Activated CD4-positive, alpha-beta T cell treated with anti-CD3 and anti-CD28 coated beads, Interleukin-2, Interleukin-4, amounts not matched to agents 100 ng/mL and 50 ng/mL, durations not matched to agents 16 hours and 8 hours (primary cell): ENCODE measurements at places on chromosomes 12 and 14.

DNA sequence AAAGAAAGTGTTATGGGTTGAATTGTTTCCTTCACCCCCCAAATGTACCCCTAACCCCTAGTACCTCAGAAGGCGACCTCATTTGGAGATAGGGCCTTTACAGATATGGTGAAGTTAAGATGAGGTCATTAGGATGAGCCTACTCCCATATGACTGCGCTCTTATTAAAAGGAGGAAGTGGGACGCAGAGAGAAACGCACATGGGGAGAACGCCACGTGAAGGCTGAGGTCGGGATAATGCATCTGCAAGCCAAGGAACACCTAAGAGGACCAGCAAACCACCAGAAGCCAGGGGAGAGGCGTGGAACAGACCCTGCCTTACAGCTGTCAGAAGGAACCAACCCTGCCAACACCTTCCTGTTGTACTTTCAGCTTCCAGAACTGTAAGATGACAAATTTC, 1.7 kb upstream of the NRIP2 start:
- DNase-seq = no peak

- no peak for DNase-seq
These were observed 3.6 kb downstream of the SLC48A1 start for GRCh38 chr12:47776471-47777143.

- DNase-seq = no peak
These were observed 45.3 kb upstream of the STAC3 start for GRCh38 chr12:57296291-57296690.

DNA sequence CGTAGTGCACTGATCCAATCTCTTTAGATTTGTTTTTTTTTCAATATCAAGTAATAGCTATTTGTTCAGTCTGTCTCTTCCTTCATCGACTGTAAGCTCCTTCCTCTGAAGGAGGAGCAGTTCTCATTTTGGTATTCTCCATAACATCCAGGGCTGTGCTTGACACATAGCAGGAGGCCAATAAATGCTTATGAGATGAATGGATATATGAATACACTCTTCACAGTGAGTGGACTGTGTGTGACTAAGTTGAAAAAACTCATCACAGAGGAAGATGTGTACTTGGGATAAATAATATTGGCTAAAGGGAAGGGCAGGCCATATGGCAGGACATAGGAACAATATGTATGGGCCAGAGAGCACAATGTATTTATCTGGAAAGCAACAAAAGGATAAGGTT, 205.3 kb upstream of the PRICKLE1 start:
- DNase-seq = no peak

- DNase-seq = peak; percentile 49
These were observed 20.5 kb upstream of the GUCY2C start for GRCh38 chr12:14716848-14717444.

DNA sequence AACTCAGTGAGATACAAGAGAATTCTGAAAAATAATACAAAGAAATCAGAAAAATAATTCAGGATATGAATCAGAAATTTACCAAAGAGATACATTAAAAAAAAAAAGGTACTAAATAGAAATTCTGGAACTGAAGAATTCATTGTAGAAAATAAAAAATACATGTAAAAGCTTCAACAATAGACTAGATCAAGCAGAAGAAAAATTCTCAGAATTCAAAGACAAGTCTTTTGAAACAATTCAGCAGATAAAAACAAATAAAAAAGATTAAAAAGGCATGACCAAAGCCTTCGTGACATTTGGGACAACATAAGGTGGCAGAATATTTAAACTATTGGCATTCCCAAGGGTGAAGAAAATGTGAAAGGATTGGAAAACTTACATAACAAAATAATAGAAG, 133.1 kb upstream of the CNOT2 start:
- no peak for DNase-seq

GRCh38 chr12:46473634-46474329, 101.2 kb upstream of the SLC38A2 start:
- DNase-seq = no peak

DNA sequence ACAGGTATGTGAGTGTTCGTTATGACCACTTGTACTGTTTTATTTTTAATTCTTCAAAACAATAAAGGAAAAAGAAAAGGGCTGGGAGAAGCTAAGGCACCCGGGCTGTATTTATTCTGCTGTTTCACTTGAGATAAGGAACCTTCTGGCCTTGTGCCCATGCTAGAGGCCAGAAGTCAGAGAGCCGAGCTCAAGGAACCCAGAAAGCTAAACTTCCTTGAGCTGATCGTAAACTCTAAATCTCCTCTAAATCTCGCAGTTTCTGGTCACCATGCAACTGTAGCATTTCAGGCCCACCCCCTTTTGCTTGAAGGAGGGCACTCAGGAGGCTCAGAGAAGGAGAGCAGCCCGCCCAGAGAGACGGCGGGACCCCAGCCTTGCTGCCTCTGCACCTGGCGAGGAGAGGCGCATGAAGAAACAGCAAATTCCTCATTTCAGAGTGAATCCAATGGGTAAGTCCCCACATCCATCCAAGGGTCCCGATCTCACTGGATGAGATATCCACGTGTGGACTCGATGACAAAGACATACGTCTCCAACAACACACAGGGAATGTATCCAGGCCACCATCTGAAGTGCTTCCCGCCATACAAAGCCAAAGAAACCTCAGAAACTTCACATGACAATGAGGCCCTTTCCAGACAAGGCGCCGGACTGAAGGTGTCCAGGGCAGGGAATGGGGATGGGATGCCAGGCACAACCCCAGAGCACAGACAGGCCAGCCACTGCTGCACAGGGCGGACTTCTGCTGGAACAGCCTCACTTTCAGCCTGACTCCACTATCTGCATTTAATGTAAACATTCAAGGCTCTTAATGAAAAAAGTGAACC, 14.6 kb downstream of the CCDC88C start:
- no peak for DNase-seq

- no peak for DNase-seq
These were observed 13.7 kb downstream of the HNRNPC start for GRCh38 chr14:21255385-21256101.

- no peak for DNase-seq
These were observed 170.2 kb upstream of the PRICKLE1 start for GRCh38 chr12:42759622-42760273.

DNA sequence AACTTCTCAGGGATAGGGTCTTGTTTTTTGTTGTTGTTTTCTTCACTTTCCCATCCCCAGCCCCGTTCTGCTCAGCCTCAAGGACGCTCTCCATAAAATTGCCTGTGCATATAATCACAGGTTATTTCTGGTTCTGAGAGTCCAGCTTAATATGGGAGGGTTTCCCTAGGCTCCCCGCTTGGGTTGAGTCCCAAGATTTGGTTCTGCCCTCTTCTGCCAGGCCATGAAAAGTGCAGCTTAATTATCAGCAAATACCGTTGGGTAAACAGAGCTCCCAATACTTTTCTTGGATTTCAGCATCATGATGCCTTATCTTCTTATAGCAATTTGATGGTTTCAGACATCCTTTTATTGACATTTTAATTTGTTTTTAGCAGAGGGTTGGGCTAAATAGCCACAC, 75.6 kb downstream of the GRIN2B start:
- no peak for DNase-seq

GRCh38 chr14:104352493-104353220, 214.3 kb downstream of the KIF26A start:
- no peak for DNase-seq

DNA sequence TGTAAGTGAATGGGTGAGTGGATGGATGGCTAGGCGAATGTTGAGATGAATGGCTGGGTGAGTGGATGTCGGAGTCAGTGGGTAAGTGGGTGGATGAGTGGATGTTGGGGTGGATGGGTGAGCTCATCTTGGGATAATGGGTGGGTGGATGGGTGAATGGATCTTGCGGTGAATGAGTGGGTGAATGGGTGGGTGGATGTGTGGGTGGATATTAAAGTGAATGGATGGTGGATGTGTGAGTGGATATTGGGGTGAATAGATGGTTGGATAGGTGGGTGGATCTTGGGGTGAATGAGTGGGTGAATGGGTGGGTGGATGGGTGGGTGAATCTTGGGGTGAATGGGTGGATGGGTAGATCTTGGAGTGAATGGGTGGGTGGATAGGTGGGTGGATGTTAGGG, 51.9 kb downstream of the CMKLR1 start:
- no peak for DNase-seq

GRCh38 chr14:61615743-61616523, 79.4 kb upstream of the HIF1A start:
- DNase-seq = no peak

GRCh38 chr14:74981462-74981782, 21.3 kb upstream of the EIF2B2 start:
- DNase-seq = no peak

DNA sequence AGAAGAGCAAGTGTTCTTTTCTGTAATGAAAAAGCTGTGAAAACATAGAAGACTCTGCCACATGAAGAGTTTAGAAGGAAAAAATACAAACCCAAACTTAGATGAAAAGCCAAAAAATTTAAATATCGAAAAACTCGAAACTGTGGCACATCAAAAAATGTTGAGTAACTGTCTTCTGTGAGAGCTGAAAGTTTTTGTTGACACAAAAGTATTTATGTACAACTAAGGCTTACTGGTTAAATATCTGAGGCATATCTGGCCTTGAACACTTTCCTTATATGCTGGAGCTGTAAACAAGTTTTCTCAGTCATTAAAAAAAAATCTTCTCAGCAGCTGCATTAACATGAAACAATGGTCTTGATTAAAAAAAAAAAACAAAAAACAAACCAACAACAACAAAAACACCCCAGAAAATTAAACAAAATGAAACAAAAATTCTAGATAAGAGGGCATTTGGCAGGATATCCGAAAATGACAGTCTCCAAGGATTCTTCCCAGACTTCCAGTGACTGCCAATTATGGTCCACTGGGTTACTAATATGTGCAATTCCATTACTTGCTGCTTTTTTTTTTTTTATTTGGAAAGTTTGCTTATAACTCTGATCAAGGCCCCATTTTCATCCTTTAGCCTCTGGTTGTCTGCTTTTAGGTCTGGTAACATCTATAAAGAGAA, 84.7 kb upstream of the PAWR start:
- no peak for DNase-seq

GRCh38 chr12:106044773-106045172, 94.0 kb downstream of the NUAK1 start:
- no peak for DNase-seq

DNA sequence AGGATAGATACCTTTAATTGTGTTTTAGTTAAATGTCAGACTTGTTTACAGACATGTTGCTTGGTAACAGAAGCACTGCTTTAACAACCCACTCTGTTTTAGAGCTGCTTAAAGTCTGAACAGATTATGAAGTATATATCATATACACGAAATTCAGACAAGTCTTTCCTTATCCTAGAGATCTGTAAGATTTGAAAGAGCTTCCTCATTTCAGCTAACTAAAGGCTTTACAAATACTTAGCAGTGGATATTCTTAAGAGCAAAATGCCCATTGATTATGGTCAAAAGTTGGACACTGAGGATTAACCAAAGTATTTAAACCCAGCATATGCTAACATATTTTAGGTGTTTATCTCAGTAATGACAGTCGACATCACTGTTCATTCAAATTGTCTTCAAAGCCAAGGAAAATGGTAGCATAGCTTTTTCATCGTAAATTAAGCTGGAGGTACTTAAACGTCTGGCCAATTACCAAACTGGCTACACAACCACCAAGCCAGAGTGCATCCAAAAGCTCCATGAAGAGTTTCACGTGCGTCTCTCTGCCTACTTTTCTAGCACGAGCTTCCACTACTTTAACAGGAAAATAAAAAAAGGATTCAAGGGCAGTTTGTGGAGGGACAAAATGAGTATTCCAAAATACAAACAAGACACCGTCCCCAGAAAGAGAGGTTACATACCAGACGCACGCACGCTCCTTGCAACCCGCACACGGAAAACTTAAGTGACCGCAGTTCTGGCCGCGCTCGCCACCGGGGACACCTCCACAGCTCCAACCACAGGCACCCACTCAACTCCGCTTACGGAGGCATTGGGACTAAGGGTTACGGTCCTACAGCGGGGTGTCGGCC, 565 bp downstream of the CEP83 start:
- DNase-seq = peak; percentile 9

- DNase-seq = no peak
These were observed 47.7 kb downstream of the C12orf50 start for GRCh38 chr12:87981495-87981894.

- DNase-seq = peak; percentile 73
These were observed 9.1 kb upstream of the NEMF start for GRCh38 chr14:49861699-49862088.

- no peak for DNase-seq
These were observed 534.2 kb downstream of the LRFN5 start for GRCh38 chr14:42140831-42141279.
